Effector memory CD8-positive, alpha-beta T cell (primary cell): ENCODE measurements at places on chromosomes 6 and 20.

GRCh38 chr20:12722091-12722490, 286.7 kb upstream of the SPTLC3 start:
- no peak overlapping the region for H3K27ac ChIP-seq
- DNase-seq: no peak
- no peak overlapping the region for H3K4me3 ChIP-seq
- H3K36me3 ChIP-seq: no peaks in the 10 kb centered on the region

- no peak for DNase-seq
- no peaks in the 10 kb centered on the region for H3K4me1 ChIP-seq
- H3K27me3 ChIP-seq: no peaks in the 10 kb centered on the region
- H3K4me3 ChIP-seq: no peak overlapping the region
- no peak overlapping the region for H3K27ac ChIP-seq
Measured at GRCh38 chr6:157625764-157626163, 197.3 kb upstream of the SNX9 start.

GRCh38 chr20:51092338-51092737, 69.4 kb upstream of the KCNG1 start:
- no peak overlapping the region for H3K4me3 ChIP-seq
- peaks cover 77% of the 10 kb centered on the region for H3K27me3 ChIP-seq
- no peak overlapping the region for H3K27ac ChIP-seq
- H3K36me3 ChIP-seq: no peaks in the 10 kb centered on the region
- peaks cover 5% of the 10 kb centered on the region for H3K4me1 ChIP-seq

DNA sequence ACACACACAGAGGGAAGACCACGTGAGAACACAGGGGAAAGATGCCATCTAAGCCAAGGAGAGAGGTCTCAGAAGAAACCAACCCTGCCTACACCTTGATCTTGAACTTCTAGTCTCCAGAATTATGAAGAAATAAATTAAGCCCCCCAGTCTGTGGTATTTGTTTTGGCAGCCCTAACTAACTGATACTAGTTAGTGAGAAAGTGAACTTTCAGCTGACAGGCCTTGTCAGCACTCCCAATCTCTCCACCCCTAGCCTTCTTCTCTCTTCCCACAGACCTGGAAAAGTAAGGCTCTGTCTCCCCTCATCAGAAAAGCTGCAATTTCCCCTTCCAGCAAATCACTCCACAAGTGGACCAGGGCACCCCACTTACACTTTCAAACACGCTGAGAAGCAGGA, 108.6 kb upstream of the CDYL start:
- no peaks in the 10 kb centered on the region for H3K36me3 ChIP-seq
- no peak overlapping the region for H3K27ac ChIP-seq
- DNase-seq: no peak

- no peak overlapping the region for H3K4me3 ChIP-seq
- no peak overlapping the region for H3K27ac ChIP-seq
- H3K27me3 ChIP-seq: no peaks in the 10 kb centered on the region
- DNase-seq: no peak
Measured at GRCh38 chr20:8540466-8540865, 408.4 kb downstream of the PLCB1 start.

DNA sequence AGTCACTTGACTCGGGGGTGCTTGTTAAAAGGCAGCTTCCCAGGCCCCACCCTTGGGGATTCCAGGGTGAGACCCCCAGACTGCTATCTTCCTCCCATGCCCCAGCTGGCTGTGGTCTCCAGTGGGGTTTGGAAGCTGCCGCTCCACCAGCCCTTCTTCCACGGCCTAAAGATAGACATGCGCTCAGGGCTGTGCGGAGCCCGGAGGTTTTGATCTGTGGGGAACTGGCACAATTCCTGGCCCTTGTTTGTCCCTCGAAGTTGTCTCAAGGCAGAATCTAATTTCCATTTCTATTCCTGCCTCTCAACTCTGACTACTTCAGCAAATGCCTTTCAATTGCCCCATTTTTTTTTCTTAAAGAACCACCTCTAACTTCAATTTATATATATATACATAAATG, 120.7 kb upstream of the SRSF6 start:
- no peaks in the 10 kb centered on the region for H3K4me1 ChIP-seq
- no peak for DNase-seq
- H3K27ac ChIP-seq: no peak overlapping the region
- H3K36me3 ChIP-seq: no peaks in the 10 kb centered on the region

DNA sequence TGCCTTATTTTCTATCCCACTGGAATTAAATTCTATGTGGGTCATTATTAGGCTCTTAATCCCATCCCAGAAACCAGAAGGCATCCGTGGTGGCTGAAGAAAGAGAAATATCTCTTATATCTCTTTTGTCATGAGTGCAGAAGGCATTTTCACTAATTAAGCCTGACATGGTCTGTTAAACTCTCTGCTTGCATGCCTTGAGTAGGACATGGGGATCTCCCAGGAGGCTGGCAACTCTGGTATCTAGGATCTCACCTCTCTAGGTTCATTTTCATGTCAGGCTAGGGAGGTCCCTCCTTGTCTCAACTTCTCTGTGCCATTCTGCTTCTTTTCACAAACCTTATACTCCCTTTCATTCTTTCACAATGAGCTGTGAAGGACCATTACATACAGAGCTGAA, 25.3 kb upstream of the GPR63 start:
- no peak overlapping the region for H3K27ac ChIP-seq
- no peaks in the 10 kb centered on the region for H3K4me1 ChIP-seq
- no peak overlapping the region for H3K4me3 ChIP-seq
- H3K27me3 ChIP-seq: peaks cover 71% of the 10 kb centered on the region

DNA sequence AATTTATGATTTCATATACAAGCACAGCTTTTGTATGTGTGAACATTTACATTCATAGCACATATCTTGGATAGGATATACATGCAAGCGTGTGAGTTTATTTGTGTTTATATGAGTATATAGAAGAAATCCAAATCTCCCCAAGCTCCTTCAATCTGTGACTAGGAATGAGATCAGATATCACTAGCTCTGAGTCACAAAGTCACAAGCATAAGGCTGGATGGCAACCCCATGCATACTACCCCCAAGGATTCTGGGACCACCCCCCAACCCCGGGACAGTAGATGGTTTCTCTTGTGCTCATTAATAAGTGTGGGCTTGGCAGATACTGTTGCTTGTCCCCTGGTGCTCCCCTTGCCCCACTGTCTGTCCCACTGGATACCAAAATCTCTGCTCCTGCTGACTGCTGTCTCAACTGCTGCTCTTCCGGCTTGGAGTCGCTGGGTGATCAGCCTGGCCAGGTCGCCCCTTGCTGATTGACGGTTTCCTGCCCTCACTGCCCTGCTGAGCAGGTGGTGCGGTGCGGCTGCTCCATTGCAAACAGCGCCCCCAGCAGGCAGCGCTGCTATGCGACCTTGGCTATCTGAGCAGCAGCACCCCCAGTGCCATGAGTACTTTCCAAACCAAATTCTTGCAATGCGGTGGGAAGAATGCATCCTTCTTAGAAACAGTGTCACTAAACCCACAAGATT, 279.4 kb downstream of the CD83 start:
- no peak for DNase-seq
- no peaks in the 10 kb centered on the region for H3K36me3 ChIP-seq
- H3K4me3 ChIP-seq: no peak overlapping the region
- no peaks in the 10 kb centered on the region for H3K4me1 ChIP-seq
- H3K27me3 ChIP-seq: peaks cover 19% of the 10 kb centered on the region
- H3K27ac ChIP-seq: no peak overlapping the region

- no peaks in the 10 kb centered on the region for H3K27me3 ChIP-seq
- no peak overlapping the region for H3K4me3 ChIP-seq
- DNase-seq: no peak
- no peaks in the 10 kb centered on the region for H3K36me3 ChIP-seq
Measured at GRCh38 chr6:22437665-22438064, 131.7 kb upstream of the HDGFL1 start.

GRCh38 chr20:33291830-33292355, 8.9 kb downstream of the BPIFB1 start:
- peak; percentile 56 for DNase-seq
- H3K36me3 ChIP-seq: no peaks in the 10 kb centered on the region
- peaks cover 35% of the 10 kb centered on the region for H3K27me3 ChIP-seq
- no peaks in the 10 kb centered on the region for H3K4me1 ChIP-seq
- no peak overlapping the region for H3K4me3 ChIP-seq

- no peaks in the 10 kb centered on the region for H3K27me3 ChIP-seq
- peak overlapping the region; percentile 79 for H3K27ac ChIP-seq
- H3K4me1 ChIP-seq: peaks cover 16% of the 10 kb centered on the region
- no peak for DNase-seq
- peak overlapping the region; percentile 78 for H3K4me3 ChIP-seq
Measured at GRCh38 chr20:62405108-62405980, 1.7 kb downstream of the CABLES2 start.

DNA sequence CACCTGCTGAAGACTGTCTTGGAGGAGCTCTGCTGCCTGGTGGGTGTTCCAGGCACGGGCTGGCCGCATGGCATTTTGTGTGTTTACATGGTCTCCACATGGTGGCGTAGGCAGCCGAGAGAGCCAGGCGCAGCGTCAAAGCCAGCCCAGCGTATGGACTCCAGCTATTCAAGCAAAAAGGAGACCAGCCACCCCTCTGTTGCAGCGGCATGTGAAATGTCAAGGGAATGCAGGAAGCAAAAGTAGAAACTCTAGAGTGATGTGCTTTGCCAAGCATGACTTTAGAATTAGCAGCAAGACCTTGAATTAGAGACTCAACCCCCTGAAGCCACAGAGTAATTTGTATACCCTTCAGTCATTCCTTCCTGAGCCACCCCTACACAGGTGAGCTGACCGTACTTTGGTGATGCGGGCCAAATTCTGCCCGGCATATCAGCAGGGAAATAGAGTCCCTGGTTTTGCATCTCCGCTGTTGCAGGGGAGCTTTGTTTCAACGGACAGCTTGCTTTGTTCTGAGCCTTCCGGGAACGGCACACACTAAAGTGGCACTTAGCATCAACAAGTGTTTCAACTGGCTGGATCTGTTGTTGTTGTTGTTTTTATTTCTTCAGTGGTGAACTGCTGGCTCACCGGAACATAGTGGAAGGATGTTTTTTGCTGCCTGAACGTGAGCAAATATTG, 48.5 kb downstream of the FNDC1 start:
- no peak overlapping the region for H3K27ac ChIP-seq
- peaks cover 1% of the 10 kb centered on the region for H3K4me1 ChIP-seq
- H3K36me3 ChIP-seq: peaks cover 2% of the 10 kb centered on the region

DNA sequence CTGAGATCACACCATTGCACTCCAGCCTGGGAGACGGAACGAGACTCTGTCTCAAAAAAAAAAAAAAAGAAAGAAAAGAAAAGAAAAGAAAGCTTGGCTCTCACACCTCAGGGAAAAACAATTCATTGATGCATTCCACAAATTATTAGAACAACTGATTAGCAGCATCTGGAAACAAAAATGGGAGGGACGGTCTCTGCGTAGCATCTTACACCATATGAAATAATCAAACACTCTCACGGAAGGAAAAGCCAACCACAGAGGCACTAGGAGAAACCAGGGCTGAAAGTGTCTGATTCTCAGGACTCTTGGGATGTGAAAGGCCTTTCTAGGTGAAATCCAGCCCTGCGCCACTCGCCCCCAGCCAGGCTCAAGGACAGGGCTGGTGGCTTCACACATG, 2.3 kb upstream of the HELZ2 start:
- no peaks in the 10 kb centered on the region for H3K27me3 ChIP-seq
- peaks cover 3% of the 10 kb centered on the region for H3K36me3 ChIP-seq
- H3K27ac ChIP-seq: no peak overlapping the region
- H3K4me1 ChIP-seq: no peaks in the 10 kb centered on the region
- no peak for DNase-seq

GRCh38 chr20:35839904-35840303, 68.1 kb downstream of the PHF20 start:
- no peaks in the 10 kb centered on the region for H3K27me3 ChIP-seq
- peaks cover 41% of the 10 kb centered on the region for H3K4me1 ChIP-seq
- peaks cover 52% of the 10 kb centered on the region for H3K36me3 ChIP-seq
- peak overlapping the region; percentile 85 for H3K27ac ChIP-seq

DNA sequence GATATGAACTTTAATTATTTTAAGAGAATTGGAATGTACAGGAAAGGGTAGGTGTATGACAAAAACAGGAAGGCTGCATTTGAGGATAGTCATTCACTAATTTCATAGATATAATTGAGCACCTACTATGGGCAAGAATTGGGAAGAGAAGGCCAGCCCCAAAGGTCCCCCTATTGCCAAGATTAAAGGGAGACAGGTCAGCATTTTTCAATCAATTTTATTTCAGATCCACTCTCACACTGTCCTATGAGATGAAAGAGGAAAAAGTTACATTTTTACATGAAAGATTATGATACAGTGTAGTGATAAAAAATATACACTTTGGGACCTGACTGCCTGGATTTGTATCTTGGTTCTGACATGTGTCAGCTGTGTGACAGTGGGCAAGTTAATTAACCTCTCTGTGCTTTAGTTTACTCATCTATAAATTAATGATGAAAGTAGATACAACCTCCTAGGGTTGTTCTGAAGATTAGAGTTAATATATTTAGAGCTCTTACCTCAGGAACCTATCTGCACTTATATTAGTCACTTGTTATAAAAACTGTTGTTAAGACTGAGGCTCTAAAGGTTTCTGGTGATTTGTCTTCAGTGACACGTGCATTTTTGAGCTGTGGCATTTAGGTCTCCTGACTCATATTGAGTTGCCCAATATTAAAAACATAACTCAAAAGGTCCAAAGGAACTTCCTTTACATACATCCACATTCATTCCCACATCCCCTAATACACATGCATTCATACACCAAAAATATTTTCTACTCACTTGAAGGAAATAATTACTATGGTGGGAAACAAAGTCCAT, 45.7 kb downstream of the SCGN start:
- no peak for DNase-seq
- peaks cover 48% of the 10 kb centered on the region for H3K27me3 ChIP-seq
- H3K4me3 ChIP-seq: no peak overlapping the region
- H3K36me3 ChIP-seq: no peaks in the 10 kb centered on the region
- no peak overlapping the region for H3K27ac ChIP-seq

GRCh38 chr6:70171236-70171635, 131.6 kb downstream of the COL9A1 start:
- no peak overlapping the region for H3K4me3 ChIP-seq
- H3K36me3 ChIP-seq: no peaks in the 10 kb centered on the region
- peaks cover 4% of the 10 kb centered on the region for H3K4me1 ChIP-seq
- peaks cover 10% of the 10 kb centered on the region for H3K27me3 ChIP-seq
- H3K27ac ChIP-seq: no peak overlapping the region

- H3K27me3 ChIP-seq: peaks cover 40% of the 10 kb centered on the region
- no peak for DNase-seq
- peaks cover 10% of the 10 kb centered on the region for H3K4me1 ChIP-seq
- no peaks in the 10 kb centered on the region for H3K36me3 ChIP-seq
- H3K27ac ChIP-seq: no peak overlapping the region
Measured at GRCh38 chr20:58840816-58841538, 9.7 kb downstream of the GNAS-AS1 start.

GRCh38 chr6:34576286-34576955, 20.3 kb upstream of the SPDEF start:
- no peak for DNase-seq
- H3K4me3 ChIP-seq: no peak overlapping the region
- peaks cover 15% of the 10 kb centered on the region for H3K36me3 ChIP-seq
- H3K27me3 ChIP-seq: peaks cover 9% of the 10 kb centered on the region

GRCh38 chr20:50991076-50991475, 31.8 kb downstream of the KCNG1 start:
- no peak overlapping the region for H3K27ac ChIP-seq
- no peak overlapping the region for H3K4me3 ChIP-seq
- H3K36me3 ChIP-seq: no peaks in the 10 kb centered on the region
- peaks cover 10% of the 10 kb centered on the region for H3K27me3 ChIP-seq
- no peaks in the 10 kb centered on the region for H3K4me1 ChIP-seq
